ENCODE measurements at places on chromosomes 4 and X. TPM values are rescaled to one million over a fixed set of nuclear protein-coding genes. Genes with fewer than 3 reads are reported as not detected.

DNA sequence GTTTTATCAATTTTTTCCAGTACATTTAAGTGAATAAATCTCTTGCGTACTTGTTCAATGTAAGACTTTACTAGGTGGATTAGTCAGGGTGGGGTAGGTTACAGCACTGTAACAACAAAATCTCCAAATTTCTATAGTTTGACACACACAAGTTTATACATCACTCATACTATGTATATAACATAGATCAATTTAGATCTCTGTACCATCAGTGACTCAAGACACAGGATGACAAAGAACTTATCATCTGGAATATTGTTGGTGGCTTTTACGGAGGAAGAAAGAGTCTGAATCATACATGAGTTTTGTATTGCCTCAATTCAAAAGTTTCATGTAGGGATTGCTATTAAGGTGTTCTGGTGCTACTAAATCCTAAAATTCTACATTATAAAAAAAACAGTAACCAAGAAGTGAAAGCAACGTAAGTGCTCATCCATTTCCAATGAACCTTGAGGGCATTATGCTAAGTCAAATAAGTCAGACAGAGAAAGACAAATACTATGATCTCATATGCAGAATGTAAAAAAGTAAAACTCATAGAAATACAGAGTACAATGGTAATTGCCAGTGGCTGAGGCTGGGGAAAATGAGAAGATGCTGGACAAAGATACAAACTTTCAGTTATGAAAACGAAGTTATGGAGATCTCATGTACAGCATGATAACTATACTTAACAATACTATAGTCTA is 98.0 kb upstream of the DKK2 start:
- no peak for DNase-seq

DNA sequence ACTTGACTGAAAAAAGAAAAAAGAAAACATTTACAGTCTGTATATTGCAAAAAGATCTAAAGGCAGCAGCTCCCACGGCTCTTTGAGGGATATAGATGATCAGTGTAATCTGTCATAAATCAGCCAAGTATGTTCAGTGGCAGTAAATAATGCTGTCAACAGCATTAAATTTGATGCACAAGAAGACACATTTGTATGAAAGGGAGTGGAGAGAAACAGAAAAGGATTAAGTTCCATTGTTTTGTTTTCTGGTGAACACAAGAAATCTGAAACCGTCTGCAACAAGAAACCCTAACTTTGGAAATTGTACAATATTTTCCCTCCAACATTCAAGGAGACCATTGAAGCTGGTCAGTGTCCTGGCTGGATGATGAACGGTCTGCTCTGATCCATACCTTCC is 27.6 kb upstream of the C1QTNF7 start:
- DNase-seq, result no peak

DNA sequence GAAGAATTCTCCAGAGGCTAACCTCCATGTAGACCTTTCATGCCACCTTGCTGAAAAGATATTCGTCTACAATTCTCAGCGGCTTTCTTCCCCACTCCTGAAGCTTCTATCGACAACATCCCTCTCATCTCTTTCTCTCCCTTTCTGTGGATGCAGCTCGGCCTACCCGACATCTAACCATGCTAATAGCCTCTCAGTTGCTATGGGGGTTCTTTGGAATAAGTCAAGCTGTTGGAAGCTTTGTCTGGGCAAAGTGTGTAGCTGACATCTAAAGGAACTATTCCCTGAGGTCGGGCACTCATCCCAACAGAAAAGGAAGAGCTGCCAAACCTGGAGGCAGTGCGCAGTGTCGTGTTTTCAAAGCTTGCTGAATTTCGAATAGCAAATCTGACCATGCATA is 192.1 kb downstream of the RBMX2 start:
- DNase-seq, result no peak

DNA sequence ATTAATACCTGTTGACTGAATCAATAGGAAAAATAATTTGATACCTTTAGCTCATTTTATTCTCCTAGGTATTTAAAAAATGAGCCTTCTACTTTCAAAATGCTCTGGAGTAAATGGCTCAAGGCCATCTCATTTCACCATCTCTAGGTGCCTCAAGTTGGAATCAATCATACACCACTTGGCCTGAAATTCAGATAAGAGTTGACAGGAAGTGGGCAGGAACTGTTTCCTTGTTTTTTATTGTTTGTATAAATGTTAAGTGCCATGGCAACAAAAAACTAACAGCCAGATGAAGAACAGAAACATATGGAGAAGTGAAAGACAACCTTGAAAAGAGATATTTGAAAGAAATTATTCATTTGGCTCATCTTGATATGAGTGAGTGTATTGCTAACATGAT is 12.4 kb downstream of the LIMCH1 start:
- DNase-seq, result peak; percentile 28

SLC6A8 gene
- total RNA-seq, result 8.8 TPM

FDCSP gene
- not detected for total RNA-seq

UBE2K gene
- 22.7 TPM for total RNA-seq

UGT8 gene
- 0.27 TPM for total RNA-seq

GRCh38 chrX:150035531-150035930 is 97.2 kb upstream of the EOLA2 start:
- DNase-seq, result no peak

GRCh38 chr4:7806338-7807090 is 133.1 kb downstream of the AFAP1 start:
- DNase-seq, result peak; percentile 81

DNA sequence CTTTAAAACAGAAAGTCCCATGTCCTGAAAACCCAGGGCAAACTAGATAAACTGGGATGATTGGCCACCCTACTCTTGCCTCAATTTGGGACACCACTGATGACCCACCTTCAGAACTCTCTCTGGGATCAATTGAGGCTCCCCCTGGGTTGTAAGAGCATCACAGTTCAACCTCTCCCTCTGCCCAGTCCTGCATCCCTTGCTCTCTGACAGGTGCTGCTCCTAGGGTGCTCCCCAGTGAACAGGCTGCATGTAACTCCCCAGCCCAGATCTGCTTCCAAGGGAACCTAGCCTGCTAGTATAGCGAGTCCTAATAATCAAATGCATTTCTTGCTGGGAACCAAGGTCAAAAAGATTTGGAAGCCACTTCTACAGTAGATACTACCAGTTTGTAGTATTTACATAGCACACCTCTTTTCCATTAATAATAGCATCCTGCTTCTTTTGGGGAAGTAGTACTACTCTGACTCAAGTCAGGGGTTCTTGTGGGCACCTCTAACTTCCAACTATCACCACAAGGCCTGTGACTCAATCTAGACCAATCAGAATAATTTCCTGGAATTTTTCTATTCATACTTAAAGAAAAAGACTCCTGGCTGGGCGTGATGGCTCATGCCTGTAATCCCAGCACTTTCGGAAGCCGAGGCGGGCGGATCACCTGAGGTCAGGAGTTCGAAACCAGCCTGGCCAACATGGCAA is 42.1 kb upstream of the SPINK2 start:
- no peak for DNase-seq

REPS2 gene
- 1.7 TPM for total RNA-seq

IGBP1 gene
- 117 TPM for total RNA-seq

- DNase-seq, result peak; percentile 13
These were observed at the start of gene GPRASP1 for GRCh38 chrX:102651242-102652011. Gene GPRASP1 (plus strand): TSS chrX:102651483. CDS start chrX:102653914, 2,431 bp downstream.

GRCh38 chr4:1991596-1992434 is 17.0 kb downstream of the NELFA start:
- no peak for DNase-seq

DNA sequence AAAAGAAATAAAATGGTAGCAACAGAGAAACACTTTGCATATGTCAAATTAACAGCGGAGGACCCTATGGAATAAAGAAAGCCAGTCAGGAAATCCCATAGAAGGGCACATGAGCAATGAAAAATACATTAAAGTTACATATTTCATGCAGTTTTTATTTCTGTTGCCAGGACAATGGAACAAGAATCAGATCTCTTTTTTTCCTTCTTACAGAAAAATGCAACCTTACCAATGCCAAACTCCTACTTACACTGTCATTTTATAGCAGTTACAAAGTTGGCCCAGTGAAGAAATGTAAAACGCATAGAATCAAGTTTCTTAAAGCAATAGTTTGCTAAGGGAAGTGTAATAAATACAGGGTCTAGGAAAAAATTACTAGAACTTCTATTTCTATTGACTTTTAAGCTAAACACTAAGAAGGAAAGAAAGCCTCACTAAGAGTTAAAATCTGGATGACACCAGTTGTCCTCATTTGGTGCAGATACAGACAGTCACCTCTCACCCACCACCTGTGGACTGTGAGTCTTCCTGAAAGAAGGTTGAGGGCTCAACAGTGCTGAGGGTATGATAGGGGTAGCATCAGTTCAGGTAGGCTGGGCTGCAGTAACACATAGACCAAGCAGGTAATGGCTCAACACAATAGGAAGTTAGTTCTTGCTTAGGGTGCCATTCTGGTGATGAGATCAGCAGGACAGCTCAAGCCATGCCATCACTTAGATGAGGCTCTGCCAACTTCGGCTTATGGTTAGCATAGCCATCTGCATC is 224.6 kb downstream of the ANAPC10 start:
- DNase-seq, result no peak

DNA sequence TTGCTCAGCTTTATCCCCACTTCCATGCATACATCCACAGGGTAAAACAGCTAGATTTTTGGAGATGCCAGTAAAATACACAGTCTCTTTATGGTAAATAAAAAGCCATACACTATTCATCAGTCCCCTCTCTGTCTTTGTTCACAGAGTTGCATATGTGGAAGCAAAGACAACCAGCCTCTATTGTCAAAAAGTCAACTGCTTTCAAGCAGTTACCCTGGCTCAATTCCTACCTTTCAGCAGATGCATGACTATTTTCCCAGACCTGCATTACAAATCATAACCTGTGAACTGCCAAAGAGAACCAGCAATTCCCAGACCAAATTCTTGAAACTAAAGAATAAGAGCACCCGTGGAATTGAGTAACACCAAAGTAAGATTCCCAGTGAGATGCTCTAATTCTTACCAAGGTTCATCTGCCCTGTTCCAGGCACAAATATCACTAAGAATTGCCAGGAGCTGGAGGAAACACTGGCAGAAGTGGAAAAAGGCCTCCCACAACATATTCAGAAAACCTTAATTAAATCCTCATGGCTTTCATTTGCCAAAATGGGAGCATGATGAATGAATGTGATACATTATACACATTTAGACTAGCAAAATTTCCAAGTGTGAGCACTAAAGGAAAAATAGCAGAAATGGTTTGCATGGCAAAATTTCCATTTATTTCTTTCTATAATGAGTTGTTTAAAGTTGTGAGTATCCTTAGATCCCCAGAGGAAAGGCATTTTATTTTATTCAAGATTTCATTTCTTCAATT is 391.2 kb upstream of the ADGRL3 start:
- DNase-seq, result no peak

CD38 gene
- total RNA-seq, result not detected

- peak; percentile 48 for DNase-seq
These were observed 95.9 kb upstream of the RPS6KA3 start for GRCh38 chrX:20362268-20363267.

DNA sequence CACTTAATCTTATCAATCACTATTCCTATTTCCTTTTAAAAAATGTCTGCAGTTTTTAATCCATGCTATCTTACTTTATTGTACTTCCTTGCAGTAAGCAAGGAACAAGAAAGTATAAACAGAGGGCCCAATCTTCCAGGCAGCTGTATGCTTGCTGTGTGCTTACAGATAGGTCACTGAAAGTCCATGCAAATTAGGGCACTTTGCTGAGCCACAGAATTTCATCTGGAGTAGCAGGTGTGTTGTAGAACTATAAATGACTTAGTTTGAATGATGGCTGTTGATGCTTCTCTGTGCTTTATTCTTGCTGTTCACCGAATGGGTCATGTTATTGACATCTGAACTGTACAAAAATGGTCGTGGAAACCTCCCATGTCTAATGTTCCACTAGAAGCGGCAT is 154.6 kb downstream of the ATOH1 start:
- no peak for DNase-seq

DNA sequence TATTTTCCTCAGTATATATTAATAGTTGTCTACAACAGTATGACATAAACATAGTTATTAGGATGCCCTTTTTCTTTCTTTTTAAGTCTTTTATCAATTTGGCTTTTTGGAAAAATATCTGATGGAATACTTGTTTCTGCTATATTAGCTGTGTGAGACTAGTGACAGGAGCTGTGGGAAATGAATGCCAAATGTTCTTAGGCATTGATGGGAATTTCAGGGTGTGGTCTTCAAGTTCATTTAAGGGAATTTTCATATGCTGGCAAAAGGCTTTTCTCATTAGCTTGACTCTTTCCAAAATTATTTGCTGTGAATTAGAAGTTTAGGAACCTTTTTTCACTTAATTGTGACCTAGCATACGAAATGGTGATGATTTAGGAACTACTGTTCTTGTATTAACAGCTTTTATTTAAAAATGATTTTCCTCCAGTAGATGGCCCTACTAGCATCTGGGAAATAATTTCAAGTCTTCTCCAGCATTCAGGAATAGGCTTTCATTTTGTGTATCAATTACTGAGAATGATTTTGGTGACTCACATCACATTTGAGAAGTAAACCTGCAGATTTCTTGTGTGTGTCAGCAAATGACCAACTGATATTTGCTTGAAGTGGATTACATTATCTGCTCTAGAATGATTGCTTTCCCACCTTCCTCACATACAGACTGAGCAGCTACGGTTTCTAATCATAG is 70.9 kb downstream of the HTT start:
- DNase-seq, result peak; percentile 39

DNA sequence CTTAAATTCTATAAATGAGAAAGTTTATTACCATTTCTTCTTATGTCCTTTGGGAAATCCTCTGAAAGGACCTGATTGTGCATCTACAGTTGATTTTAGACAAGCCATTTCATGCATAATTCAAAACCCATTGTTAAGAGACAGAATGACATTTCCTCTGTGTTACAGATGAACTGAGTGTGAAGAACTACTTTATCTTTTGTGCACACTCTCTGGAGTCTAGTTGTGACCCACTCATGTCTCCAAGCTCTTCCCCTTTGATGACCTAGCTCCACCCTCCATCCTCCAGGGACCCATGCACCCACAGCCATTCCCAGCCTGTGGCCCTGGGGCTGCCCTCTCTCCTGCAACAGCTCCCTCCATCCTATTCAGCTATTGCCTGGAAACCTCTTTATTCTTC is 57.5 kb upstream of the BMPR1B start:
- no peak for DNase-seq

GRCh38 chrX:120794525-120794975 is 81.1 kb downstream of the CT47B1 start:
- peak; percentile 75 for DNase-seq

GYG2 gene
- 4.3 TPM for total RNA-seq

GRCh38 chr4:83931659-83932438 is 395.9 kb downstream of the GPAT3 start:
- DNase-seq, result no peak
